Activated T-helper 17 cell treated with anti-CD3 and anti-CD28 coated beads, Interleukin-2, amount 50 U/mL, for 72 hours (primary cell): ENCODE measurements at places on chromosomes 6 and 20. TPM values are rescaled to one million over a fixed set of nuclear protein-coding genes. Genes with fewer than 3 reads are reported as not detected.

DNA sequence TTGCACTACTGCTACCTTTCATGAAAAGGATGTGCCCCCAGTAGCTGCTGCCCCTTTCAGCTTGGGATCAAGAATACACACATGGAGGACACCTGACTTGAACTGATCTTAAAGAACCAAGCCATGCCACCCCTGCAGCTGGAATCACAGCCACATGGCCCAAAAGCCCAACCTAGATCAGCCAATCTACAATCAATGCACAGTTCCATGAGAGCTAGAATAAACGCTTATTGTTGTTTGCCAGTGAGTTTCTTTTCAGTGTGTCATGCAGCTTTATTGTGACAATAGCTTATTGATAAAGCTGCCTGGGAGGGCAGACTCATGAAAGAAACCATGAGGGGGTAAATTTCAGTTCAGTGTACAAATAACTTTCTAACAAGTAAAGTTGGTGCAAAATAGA lies 397.7 kb downstream of the PTPRT start:
- ATAC-seq, result no peak

The PAK5 gene
- total RNA-seq, result not detected

- ATAC-seq, result no peak
Observed at GRCh38 chr6:155146205-155146604, 117.6 kb upstream of the CLDN20 start.

DNA sequence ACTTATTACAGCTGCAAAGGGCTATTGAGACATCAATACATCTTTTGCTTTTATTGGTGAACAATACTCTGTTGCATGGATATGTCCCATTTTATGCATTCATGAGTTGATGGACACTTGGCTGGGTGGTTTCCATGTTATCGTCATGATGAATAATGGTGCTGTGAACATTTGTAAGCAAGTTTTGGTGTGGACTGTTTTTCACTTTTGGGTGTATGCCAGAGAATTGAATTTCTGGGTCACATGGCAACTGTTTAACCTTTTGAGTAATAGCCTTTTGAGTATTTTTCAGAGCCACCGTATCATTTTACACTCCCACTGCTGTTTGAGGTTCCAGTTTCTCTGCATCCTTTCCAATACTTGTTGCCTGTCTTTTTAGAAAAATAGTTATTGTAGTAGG lies 107.0 kb downstream of the JARID2 start:
- peak; percentile 80 for ATAC-seq

DNA sequence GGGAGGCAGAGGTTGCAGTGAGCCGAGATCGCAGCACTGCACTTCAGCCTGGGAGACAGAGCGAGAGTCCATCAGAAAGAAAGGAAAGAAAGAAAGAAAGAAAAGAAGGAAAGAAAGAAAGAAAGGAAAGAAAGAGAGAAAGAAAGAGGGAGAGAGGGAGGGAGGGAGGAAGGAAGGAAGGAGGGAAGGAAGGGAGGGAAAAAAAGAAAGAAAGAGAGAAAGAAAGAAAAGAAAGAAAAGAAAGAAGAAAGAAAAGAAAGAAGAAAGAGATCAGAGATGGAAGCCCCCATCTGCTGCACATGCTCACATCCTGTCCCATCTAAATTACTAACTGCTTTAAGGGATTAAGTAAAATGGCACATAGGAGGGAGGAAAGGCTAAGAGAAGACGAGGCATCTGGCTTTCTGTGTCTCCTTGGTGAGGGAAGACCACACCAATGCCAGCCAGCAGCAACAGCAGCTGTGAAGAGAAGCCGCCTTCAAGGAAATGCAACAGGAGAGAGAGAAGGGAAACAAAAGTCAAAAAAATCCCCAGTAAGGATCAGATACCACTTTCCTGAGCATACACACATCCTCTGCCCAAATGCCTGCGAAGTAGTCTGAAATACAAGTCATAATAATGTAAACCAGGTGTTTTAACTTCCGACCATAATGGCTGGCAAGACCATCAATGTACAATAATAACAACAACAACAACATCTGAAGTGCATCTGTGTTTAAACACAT lies 300.2 kb upstream of the JARID2 start:
- ATAC-seq, result no peak

GRCh38 chr6:11346516-11346915 lies 114.0 kb upstream of the NEDD9 start:
- ATAC-seq, result no peak

GRCh38 chr6:41492261-41492891 lies 53.8 kb upstream of the FOXP4 start:
- no peak for ATAC-seq

The SLA2 gene
- 43.7 TPM for total RNA-seq

The SLC17A5 gene
- total RNA-seq, result 6.4 TPM

- no peak for ATAC-seq
Observed at GRCh38 chr6:154958469-154958868, 36.6 kb upstream of the TIAM2 start.

DNA sequence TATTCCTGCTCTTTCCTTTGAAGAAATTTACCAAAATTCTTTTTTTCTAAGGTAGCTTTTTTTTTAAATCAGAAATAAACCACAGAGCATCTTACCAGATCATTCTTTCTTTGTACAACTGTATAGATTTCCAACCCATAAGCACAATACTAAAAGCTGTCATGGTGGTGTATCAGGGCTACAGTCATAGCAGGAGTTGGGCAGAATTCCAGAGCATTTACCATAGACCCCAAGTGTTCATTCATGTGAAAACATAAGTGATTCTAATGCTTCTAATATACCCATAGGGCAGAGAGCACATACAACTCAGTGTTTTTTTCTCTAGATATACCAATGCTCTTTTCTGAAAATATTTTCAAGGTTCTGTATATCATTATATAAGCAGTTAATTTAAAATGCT lies 392.5 kb downstream of the FRK start:
- ATAC-seq, result no peak

GRCh38 chr6:10495029-10495428 lies 26.1 kb upstream of the GCNT2 start:
- ATAC-seq, result no peak

- no peak for ATAC-seq
Observed at GRCh38 chr6:72952808-72953630, 272.3 kb downstream of the KHDC1L start.

GRCh38 chr6:7515363-7515762 lies 26.1 kb upstream of the DSP start:
- no peak for ATAC-seq

DNA sequence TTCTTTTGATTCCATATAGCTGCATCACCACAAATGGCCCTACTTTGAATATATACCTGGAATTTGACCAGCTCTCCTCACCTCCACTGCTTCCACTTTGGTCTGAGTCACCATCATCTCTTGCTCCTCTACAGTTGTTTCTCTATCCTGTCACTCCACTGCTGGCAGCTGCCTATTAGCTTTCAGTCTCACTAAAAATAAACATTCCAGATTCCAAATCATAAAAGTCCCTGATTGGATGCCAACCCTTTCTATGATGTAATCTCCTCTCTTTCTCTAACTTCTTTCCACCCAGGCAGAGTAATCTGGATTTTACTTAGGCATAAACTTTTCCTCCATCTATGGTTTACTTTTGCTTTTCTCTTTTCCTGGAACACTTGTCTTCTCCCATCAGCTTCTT lies 49.1 kb downstream of the RFPL4B start:
- ATAC-seq, result no peak

DNA sequence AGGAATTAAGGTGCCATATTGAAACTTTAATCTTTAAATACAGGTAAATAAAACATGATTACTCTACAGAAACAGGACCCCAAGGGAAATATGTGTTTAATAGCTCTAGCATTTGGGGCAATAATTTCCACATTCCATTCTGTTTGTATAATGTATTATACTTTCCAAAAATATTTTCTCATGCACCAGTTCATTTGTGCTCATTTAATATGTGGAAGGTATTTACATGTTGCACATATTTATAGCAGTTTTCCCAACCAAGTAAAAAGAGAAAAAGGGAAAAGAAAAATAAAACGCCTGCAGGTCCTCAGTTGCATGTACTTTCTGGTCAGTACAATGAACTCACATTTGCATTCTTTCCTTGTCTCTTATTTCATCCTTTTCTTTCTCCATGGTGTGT lies 129.5 kb upstream of the SULF2 start:
- ATAC-seq, result no peak

The TCP1 gene
- total RNA-seq, result 321 TPM

- ATAC-seq, result no peak
Observed at GRCh38 chr6:31239854-31240253, 32.0 kb downstream of the HLA-C start.

DNA sequence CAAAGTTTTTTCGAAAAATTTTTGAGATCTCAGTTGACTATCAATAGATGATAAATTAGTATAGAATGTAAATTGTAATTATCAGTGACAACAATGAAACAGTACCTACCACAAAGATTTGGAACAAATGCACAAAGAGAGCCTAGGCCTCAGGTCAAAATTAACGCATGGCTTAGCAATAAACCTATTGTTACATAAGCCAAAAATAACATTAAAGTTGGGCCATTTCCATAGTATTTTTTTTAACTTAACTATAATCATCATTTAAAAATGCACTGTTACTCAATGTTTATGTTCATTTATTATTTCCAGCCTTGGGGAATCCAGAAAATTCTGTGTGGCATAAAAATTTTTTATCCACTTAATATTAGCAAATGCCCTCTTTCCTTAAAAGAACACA lies 117.0 kb downstream of the EPB41L2 start:
- ATAC-seq, result no peak

The POM121L2 gene
- not detected for total RNA-seq

- no peak for ATAC-seq
Observed at GRCh38 chr20:13736436-13737191, 48.1 kb downstream of the ESF1 start.

- ATAC-seq, result no peak
Observed at GRCh38 chr20:57986666-57987065, 241.8 kb downstream of the ANKRD60 start.

GRCh38 chr6:150195996-150196417 lies 53.2 kb downstream of the PPP1R14C start:
- no peak for ATAC-seq
